ENCODE measurements at places on chromosomes 7 and 10. TPM values are rescaled to one million over a fixed set of nuclear protein-coding genes. Genes with fewer than 3 reads are reported as not detected.

Gene RARRES2
- total RNA-seq: 20.7 TPM

Gene TAS2R41
- total RNA-seq: 0.17 TPM

Gene BEND7
- 1.0 TPM for total RNA-seq

Gene FFAR4
- not detected for total RNA-seq

Gene PRSS37
- total RNA-seq: not detected

Gene NUB1
- total RNA-seq: 52.1 TPM

Gene PIK3CG
- total RNA-seq: not detected

Gene DNAJC30
- total RNA-seq: 3.8 TPM

Gene SUN3
- total RNA-seq: not detected

Gene TEX47
- total RNA-seq: not detected

Gene SUGCT
- 8.9 TPM for total RNA-seq

Gene MMP21
- not detected for total RNA-seq

Gene COL13A1
- 21.5 TPM for total RNA-seq

Gene ZNF438
- 5.3 TPM for total RNA-seq

Gene TAS2R5
- total RNA-seq: 1.7 TPM

Gene LLCFC1
- total RNA-seq: not detected

Gene PSD
- 20.2 TPM for total RNA-seq
